Stimulated activated naive CD8-positive, alpha-beta T cell treated with anti-CD3 and anti-CD28 coated beads, Interleukin-15, amount 100 ng/mL, for 72 hours (primary cell): ENCODE measurements at places on chromosomes 2 and 18.

GRCh38 chr18:23824240-23824639 lies 135.0 kb downstream of the LAMA3 start:
- no peak for DNase-seq

DNA sequence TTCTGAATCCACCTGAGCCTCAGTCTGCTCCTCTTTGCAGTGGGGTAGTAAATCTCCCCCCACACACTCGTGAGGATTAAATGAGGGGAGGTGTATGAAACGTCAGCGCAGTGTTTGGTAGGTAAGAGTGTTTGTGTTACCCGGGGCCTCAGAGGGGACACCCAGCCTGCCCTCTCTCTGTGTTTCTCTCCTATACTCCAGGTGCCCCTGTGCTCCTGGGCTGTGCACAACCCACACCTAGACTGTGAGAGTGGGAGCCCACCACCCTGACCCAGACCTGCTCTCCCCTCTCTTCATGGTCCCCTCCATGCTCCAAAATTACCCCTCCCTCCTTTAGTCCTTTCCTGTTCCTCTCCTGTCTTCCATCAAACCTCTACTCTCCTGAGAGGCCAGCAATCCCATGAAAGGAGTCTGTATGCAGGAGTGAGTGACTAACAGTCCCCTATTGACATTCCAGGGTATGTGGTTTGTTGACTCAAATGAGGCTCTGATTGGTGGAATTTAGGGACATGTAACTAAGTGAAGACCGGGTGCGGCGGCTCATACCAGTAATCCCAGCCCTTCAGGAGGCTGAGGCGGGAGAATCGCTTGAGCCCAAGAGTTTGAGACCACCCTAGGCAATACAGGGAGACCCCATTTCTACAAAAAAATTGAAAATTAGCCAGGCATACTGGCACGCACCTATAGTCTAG lies 10.4 kb downstream of the CIB4 start:
- no peak for DNase-seq

DNA sequence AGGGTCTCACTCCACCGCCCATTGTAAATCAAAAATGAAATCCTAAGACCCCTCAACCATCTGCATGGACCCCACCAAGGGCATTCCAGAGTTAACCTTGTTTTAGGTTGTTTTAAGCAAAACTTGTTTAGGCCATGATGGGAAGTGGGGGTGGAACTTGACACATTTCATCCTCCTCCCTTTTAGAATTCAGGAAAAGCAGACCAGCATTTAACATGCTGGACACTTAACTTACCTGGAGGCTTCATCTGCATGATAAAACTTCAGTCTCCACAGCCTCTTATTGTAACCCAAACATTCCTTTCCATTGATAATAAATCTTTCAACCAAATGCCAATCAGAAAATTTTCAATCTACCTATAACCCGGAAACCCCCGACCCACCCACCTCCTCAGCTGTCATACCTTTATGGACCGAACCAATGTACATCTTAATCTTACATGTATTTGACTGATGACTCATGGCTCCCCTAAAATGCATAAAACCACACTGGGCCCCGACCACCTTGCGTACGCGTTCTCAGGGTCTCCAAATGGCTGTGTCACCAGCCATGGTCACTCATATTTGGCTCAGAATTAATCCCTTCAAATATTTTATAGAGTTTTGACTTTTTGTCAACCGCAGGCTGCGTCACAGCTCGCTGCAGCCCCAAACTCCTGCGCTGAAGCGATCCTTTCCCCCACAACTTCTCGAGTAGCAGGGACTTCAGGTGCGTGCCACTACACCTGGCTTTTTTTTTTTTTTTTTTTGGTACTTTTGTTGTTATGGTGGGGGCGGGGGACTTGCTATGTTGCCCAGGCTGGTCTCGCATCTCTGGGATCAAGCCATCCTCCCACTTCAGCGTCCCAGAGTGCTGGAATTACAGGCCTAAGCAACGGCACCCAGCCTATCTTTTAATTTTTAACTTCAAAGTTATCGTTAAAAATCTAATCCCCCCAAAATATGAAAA lies 917 bp downstream of the MPPE1 start:
- DNase-seq = no peak

DNA sequence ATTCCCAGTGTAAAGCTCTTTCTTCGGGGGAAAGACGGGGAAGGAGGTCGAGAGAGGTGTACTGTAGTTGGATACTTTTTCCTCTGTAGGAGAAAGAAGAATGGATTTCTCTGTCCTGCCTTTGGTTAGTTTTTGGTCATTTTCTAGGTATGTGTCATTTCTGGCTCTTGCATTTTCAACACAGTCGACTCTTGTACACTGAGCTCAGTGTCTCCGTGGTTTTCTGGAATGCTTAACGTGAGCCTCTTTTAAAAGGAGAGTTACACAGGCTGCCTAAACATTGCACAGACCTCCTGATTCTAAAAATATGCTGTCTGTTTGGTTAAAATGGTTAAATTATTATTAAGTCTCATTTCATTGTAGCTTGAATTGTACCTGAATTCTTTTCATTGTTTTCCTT lies 21.8 kb upstream of the GLS start:
- no peak for DNase-seq

DNA sequence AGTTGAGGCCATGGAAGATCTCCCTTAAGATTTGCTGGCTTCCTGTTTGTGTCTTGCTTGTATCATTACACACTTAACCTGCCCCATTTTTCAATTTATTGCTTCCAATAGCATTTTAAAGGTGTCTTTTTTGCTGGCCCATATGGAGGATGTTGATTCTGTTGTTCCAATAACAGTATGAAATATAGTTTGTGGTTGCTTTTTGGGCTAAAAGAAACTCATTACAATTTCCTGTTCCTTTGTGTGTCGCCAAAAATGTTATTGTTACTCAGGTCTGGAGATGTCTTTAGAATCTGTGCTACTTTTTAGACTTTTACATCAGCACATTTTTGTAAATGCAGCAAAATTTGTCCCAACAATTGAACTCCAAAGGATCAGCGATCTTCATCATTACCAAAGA lies 234.0 kb upstream of the ITGA4 start:
- no peak for DNase-seq

- DNase-seq = no peak
Measured at GRCh38 chr18:44651478-44651877, 29.2 kb upstream of the SETBP1 start.

DNA sequence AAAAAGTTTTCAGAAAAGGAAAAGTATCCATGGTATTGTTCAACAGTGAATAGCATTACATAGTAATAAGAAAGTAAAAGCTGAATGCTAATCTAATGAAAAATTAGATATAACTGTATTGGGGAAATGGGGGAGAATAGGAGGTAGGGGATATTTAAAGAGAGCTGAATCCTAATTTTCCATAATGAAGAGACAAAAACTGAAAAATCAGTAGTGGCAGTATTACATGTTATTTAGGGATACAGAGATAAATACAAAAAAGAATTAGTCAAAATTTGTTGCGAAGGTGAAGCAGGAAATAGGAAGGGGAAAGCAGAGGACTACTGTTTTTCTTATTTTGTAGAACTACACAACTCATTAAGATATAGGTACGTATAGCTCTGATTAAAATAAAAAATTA lies 9.1 kb downstream of the TANK start:
- no peak for DNase-seq

GRCh38 chr2:63522950-63523349 lies 65.3 kb downstream of the WDPCP start:
- no peak for DNase-seq

DNA sequence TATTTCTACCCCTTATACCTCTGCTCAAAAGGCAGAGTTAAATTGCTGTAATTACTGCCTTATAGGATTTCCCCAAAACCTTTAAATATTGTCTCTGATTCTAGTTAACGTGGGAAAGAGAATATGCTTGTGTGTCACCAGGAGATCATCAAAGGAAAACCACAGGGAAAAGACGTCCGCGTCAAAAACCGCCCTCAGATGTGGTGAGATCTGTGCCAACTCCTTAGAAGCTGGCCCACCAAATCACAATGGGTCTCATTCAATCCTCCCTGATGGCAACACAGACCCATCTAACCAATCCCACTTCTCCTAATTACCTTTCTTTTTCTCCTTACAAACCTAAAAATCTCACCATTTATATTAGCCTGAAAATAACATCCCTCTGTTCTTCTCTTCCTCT lies 25.4 kb downstream of the VPS54 start:
- no peak for DNase-seq

DNA sequence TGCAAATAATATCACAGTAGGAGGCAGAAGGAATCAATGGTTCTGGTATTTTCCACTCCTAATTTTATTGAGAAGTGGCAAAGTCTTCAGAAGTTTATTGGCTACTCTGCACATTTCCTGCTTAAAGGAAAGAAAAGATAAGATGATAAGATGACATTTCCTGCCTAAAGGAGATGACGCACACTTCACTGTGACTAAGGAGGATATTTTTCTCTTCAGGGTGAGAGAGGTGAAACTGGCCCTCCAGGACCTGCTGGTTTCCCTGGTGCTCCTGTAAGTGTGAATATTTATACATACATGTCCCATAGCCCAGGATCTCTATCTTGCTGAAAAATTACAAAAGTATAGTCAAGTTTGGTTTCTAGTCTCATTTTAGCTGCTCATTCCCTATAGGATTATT lies 27.9 kb downstream of the COL3A1 start:
- DNase-seq = no peak

- no peak for DNase-seq
Measured at GRCh38 chr18:34773378-34773777, 63.3 kb downstream of the DTNA start.

DNA sequence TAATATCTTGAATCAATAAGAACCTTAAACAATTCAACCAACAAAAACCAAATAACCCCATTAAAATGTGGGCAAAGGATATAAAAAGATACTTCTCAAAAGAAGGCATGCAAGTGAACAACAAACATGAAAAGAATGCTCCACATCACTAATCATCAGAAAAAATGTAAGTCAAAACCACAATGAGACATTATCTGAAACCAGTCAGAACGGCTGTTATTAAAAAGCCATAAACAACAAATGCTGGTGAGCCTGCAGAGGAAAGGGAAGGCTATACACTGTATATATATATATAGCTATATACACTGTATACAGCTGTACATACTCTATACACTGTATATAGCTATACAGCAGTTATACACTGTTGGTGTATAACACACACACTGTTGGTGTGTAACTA lies 47.8 kb upstream of the GALNT13 start:
- no peak for DNase-seq
